Activated CD4-positive, alpha-beta T cell treated with anti-CD3 and anti-CD28 coated beads, Interleukin-2, amount 10 ng/mL, durations not matched to agents 7 days and 5 days (primary cell): ENCODE measurements at places on chromosomes 3 and 15. TPM values are rescaled to one million over a fixed set of nuclear protein-coding genes. Genes with fewer than 3 reads are reported as not detected.
A peak's percentile ranks its signal among the peaks of the same experiment; 100 is the strongest.

LRRN1 gene
- 0.20 TPM for total RNA-seq

SNTN gene
- total RNA-seq, result not detected

DNA sequence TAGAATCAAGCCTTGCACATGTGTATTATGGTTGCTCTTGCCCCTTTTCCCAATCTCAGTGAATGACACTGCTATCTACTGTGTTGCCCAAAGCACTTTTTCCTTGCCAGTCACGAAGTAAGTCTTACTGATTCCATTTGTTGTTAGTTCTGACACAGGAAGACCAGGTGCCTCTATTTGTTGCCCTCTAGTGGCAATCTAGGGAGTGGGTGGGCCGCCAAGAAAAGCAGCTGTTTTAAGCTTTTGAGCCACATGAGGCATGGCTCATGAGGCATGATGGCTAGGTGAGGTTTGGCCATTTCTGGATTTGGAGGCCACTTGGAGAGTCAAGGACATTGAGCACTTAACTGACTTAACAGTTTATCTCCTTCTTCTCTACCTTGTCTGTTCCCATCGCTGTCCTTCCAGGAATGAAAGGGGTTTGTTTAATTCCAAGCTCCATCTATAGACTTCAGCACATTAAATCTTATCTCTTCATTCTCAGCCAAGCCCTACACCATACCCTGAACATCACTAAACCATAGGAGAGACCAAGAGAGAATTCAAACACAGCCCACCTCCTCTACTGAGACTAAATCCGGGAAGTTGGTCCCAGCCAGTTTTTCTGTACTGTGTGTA is 103.1 kb downstream of the HCN4 start:
- DNase-seq, result peak; percentile 54

DNA sequence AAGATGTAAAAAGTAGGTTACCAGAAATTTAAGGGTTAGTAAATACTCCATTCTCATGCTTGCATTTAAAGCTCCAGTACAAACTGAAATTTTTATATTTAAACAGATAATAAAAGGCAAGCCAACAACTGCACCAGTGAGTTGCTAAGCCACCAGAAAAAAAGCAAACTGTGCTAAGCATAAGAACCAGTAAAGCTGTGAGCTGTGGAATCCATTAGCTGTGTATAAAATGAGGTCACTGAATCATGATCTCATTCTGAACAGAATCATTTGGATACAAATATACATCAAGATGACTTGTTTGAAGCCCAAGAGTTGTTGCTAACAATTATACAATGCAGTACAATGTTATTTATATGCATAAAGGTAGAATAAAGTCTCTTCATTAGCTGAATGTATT is 1312.2 kb downstream of the SI start:
- no peak for DNase-seq

DNA sequence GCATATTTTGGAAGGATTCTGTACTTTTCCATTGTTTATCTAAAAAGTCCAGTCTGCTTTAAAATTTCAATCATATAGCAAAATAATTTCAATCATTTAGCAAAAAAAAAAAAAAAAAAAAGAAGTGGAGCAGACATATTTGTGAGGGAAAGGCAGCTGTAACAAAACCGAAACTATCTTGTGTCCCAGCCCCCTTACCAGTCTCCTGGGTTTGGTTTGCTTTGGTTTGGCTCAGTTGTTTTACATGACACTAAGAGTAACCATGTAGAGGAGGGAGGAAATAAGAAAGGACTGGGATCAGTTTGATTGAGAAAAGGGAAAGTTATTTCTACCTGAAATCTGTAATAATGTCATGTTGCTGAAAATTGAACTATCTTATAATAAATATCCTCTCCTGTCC is 158.8 kb upstream of the GADL1 start:
- no peak for DNase-seq
